ENCODE measurements at places on chromosomes 7 and 10.

DNA sequence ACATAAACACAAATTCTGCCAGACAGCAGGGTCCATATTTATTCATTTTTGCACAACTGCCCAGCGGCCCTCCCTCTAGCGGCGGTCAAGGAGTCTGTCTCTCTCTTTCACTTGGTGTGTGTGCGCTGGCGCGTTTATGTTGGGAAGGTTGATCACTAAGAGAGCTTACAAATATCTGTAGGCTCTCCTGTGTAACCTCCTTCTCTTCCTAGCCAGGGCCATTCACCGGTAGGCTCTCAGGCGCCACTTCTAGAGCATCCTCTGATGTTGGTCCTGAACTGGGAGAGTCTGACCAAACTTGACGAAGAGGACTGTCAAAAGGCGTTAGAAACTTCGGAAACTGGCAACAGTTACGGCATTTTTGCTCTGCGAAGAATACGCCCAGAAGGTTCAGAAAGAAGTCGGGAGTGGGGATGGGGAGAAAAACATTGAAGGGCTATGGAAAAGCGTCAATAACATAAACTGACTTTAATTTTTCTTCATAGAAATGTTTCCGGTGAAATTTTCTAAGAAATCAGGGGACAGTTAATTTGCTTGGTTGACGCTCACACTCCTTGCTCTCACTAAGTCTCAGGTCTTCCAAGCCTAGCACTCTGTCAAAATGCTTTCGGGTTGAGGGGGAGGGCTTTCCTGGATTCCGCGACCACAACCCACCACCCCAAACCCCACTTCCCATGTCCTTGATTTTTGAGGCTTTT, 731.1 kb downstream of the ZWINT start:
- DNase-seq, result no peak

DNA sequence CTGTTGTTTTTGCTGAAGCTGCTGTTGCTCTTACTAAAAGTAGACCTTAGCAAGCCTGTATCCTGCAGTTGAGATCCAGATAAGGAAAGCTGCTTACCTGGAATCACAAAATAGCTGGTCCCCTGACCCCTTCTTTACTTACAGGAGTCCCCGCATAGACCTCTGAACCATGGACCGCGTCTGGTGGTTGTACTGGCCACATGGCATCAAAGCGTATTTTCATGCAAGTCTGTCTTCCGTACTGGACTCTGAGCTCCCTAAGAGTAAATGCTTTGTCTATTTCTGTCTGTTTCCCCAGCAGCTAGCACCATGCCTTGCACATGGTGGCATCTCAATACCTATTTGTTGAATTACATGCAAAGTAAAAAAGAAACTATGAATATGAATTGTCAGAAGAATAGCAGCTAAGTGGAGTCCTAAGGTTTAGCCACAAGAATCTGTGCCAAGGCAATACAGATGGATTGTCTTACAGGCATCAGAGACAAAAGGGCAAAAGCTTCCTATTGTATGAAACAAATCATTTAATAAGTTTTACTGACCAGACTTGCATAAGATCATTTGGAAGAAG, 159.2 kb downstream of the PAXIP1 start:
- no peak for DNase-seq

- DNase-seq, result no peak
These were observed 22.4 kb downstream of the VIPR2 start for GRCh38 chr7:159122276-159122675.

GRCh38 chr7:38777609-38778008, 131.4 kb downstream of the VPS41 start:
- DNase-seq, result no peak

- no peak for DNase-seq
These were observed 819 bp upstream of the TRIM4 start for GRCh38 chr7:99920149-99920548.

GRCh38 chr7:95367606-95368005, 28.6 kb downstream of the PON3 start:
- DNase-seq, result no peak

DNA sequence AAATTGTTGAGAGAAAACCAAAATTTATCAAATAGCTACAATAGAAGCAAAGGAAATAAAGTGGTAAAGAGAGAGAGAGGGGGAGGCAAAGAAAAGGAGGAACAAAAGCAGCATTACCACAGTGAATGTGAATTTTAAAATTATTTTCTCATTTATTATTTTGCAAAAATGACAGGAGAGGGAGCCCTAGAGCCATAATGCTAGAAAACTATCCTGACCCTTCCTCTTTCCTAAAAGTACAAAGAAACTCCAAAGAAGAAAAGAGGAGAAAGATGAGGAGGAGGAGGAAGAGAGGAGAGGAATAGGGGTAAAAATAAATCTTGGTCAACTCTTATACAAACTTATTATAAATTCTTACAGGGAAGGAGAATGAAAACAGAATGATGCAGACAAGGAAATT, 921.5 kb downstream of the NRG3 start:
- no peak for DNase-seq

DNA sequence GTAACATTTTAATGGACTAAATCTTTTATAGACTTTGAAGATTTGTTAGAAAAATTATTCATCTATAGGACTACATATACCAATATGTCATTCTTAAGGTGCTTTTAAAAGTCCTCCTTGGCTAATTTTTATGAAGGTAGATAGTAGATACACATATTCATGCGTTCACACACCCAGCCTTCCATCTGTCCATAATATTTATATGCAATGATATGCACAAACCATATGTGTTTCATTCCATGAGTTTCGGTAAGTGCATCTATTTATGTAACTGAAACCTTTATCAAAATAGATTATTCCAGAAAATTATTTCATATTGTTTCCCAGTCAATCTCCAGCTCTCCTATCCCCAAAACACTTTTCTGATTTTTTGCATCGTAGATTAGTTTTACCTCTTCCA, 101.7 kb downstream of the ANLN start:
- no peak for DNase-seq

GRCh38 chr7:20797462-20798080, 10.9 kb upstream of the SP8 start:
- no peak for DNase-seq

DNA sequence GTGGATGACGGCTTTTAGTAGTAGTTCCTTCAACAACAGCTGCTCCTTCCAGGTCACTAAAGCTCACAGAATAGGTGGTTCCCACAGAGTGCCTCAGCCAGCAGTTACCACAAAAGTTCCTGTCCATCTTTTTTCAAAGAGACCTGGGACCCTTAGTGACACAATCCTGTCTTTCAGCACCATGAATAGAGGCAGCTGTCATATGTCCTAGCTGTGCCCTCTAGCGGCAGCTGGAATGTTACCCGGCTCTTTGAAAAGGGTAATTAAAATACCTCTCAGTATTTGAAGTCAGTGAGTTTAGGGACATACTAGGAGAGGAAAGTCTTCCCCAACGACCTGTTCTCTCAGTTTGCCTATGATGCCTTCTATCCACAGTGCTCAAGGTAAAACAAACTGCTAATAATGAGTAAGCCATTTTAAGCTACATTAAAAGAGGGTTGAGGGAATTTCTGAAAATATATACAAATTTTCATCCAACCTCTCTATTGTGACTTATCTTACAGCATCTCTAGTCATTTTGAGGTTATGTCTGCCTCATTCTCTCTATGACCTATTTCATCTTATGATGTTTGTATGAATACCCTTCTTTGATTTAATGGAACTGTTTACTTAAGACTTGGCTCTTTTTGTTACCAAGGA, 290.8 kb downstream of the NXPH1 start:
- DNase-seq, result no peak

DNA sequence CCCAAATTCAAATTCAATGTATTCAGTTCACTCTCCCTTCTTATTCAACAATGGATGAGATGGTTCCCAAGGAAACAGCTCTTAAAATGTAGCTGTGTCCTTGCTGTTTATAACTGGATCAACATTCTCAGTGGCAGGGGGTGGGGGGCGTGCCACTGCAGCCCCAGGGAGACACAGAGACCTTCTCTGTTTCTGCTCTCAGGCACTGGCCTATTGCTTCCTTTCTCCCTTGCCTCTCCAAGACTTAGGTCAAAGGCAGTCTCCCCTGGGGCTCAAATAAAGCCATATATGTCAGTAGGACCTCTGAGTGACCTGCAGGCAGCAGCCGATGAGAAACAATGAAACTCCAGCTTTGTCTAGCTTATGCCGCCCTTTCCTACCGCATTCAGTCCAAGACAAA, 20.7 kb downstream of the VSTM4 start:
- no peak for DNase-seq

GRCh38 chr7:74575083-74575784, 82.3 kb upstream of the GTF2I start:
- DNase-seq, result no peak

GRCh38 chr10:21205328-21205727, 308.2 kb upstream of the NEBL start:
- DNase-seq, result no peak

DNA sequence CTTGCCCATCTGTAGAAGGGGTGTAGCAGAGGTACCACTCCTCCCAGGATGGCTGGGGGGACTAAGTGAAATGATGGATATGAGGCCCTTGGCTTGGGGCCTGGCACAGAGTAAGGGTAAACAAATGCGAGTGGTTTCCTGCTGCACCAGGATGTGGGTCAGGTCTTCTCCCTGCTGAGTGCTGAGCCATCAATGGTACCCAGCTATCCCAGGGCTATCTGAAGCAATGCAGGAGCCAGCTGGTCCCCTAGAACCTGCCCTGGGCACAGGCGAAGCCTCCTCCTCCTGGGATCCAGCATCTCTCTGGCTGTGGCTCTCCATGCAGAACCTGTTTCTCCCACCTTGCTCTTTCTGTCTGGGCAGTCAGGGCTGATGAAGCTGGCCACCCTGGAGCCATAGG, 20.9 kb upstream of the GOLGA7B start:
- no peak for DNase-seq

- DNase-seq, result no peak
These were observed 5.7 kb downstream of the NAT16 start for GRCh38 chr7:101174322-101174854.

DNA sequence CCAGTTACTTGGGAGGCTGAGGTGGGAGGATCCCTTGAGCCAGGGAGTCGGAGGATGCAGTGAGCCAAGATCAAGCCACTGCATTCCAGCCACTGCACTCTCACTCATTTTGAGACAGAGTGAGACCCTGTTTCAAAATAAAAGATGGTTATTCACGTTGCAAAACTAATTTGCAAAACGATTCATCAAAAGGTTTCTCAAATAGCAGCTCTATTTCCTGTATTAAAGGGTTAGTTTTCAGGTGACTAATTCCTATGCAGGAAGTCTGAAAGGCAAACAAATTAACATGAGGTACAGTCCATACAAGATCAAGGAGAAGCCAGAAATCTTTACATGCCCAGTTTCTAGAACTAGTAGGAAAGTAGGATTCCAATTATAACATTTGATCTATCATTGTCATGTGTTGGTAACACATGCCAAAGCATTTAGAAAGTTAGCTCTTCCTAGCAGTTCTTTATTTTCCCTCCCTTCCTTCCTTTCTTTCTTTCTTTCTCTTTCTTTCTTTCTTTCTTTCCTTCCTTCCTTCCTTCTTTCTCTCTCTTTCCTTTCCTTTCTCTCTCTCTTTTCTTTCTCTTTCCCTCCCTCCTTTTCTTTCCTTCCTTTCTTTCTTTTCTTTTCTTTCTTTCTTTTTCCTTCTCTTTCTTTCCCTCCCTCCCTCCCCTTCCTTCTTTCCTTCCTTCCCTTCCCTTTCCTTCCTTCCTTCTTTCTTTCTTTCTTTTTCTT, 49.3 kb downstream of the DENND2A start:
- no peak for DNase-seq

- DNase-seq, result no peak
These were observed 45.0 kb upstream of the TSPAN13 start for GRCh38 chr7:16708511-16708910.

GRCh38 chr10:110376021-110376766, 71.5 kb upstream of the SMNDC1 start:
- no peak for DNase-seq

DNA sequence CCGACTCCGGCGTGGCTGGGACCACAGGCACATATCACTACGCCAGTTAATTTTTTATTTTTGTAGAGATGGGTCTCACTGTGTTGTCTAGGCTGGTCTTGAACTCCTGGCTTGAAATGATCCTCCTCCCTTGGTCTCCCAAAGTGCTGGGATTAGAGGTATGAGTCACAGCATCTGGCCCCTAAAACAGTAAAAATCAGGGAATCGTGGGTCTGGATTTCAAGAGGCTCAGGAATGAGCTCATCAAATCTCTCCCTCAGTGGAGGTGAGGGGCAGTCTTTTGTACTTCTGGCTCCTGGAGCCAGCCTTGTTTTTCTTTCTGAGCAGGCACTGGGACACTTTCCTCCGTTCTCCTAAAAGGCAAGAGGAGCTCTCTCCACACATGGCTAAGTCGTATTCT, 32.1 kb upstream of the RHEB start:
- no peak for DNase-seq

- no peak for DNase-seq
These were observed 18.1 kb upstream of the GPR141 start for GRCh38 chr7:37665352-37666022.

- no peak for DNase-seq
These were observed 9.8 kb downstream of the RHBDD2 start for GRCh38 chr7:75888464-75889222.

- no peak for DNase-seq
These were observed 22.4 kb downstream of the ATXN7L1 start for GRCh38 chr7:105853931-105854419.

- DNase-seq, result no peak
These were observed 55.9 kb upstream of the MXI1 start for GRCh38 chr10:110151467-110151866.

DNA sequence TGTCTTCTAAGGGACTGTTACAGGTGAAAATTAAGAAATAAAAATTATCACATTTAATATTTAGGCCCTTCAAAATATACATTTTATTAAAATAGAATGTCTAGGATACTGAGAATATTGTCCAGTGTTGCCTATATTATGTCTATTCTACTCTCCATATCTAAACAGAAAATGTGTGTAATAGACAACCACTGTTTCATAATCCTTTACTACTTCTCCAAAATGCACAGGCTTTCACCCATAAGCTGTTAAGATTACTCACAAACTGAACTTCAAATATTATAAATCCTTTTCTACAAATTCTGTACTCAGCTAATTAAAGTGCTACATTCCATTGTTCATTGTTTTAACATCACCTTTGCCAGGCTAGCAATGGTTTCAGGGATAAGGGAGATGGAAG, 56.7 kb upstream of the TFEC start:
- no peak for DNase-seq

DNA sequence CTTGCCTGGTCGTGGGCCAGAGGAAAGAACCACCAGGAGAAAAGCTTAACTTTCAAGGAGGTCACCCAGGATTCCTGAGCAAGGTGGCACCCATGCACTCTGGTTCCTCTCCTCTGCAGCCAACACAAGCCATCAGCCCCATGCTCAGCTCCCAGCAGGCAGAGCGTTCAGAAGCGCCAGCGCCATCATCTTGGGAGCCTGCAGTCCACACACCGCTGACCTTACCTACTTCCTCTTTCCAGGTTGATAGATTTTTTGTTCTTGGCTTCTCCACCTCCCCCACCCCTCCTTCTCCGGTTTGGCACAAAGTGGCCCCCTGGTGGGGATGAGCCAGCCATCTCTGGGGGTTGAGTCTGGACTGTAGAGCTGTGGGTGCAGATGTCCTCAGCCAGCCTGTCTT, 1.7 kb upstream of the WDR86 start:
- DNase-seq, result no peak

GRCh38 chr7:44729949-44730590, 18.6 kb upstream of the ZMIZ2 start:
- no peak for DNase-seq

- no peak for DNase-seq
These were observed 794.5 kb upstream of the IGFBP3 start for GRCh38 chr7:46715579-46715978.

- DNase-seq, result no peak
These were observed 62.0 kb upstream of the NRBF2 start for GRCh38 chr10:63071145-63071544.

- no peak for DNase-seq
These were observed 64.7 kb downstream of the CREB3L2 start for GRCh38 chr7:137937202-137937560.

- DNase-seq, result no peak
These were observed at the start of gene MYOZ1 for GRCh38 chr10:73641328-73642060. Gene MYOZ1, minus strand, starts transcription at chr10:73641474. Its CDS starts 1,457 bp downstream, at chr10:73640017.
